ENCODE measurements at places on chromosomes 12 and 14. TPM values are rescaled to one million over a fixed set of nuclear protein-coding genes. Genes with fewer than 3 reads are reported as not detected.

The ZNF891 gene
- total RNA-seq, result 0.98 TPM

The ALDH1L2 gene
- total RNA-seq, result 1.4 TPM

The NUMB gene
- 89.1 TPM for total RNA-seq

The TMEM121 gene
- total RNA-seq, result 5.6 TPM

The NRXN3 gene
- total RNA-seq, result 0.48 TPM

The PMCH gene
- total RNA-seq, result 0.76 TPM

The CCDC197 gene
- not detected for total RNA-seq

The GALNT6 gene
- total RNA-seq, result 63.4 TPM

The L2HGDH gene
- total RNA-seq, result 2.3 TPM

The TM7SF3 gene
- total RNA-seq, result 91.0 TPM

The KCNJ8 gene
- under 0.01 TPM for total RNA-seq

The GUCY2C gene
- not detected for total RNA-seq

The ACVR1B gene
- total RNA-seq, result 18.3 TPM

The SIX4 gene
- total RNA-seq, result 6.9 TPM

The FAM234B gene
- total RNA-seq, result 8.8 TPM

The MANSC4 gene
- total RNA-seq, result not detected

The LTBP2 gene
- total RNA-seq, result 243 TPM

The CLEC2B gene
- 20.3 TPM for total RNA-seq

The AQP6 gene
- total RNA-seq, result not detected

The LRP1-AS gene
- total RNA-seq, result not detected

The BEGAIN gene
- 0.10 TPM for total RNA-seq

The SLC6A15 gene
- total RNA-seq, result 2.3 TPM

The TEX52 gene
- not detected for total RNA-seq
